ENCODE measurements at places on chromosomes 3 and 15.

DNA sequence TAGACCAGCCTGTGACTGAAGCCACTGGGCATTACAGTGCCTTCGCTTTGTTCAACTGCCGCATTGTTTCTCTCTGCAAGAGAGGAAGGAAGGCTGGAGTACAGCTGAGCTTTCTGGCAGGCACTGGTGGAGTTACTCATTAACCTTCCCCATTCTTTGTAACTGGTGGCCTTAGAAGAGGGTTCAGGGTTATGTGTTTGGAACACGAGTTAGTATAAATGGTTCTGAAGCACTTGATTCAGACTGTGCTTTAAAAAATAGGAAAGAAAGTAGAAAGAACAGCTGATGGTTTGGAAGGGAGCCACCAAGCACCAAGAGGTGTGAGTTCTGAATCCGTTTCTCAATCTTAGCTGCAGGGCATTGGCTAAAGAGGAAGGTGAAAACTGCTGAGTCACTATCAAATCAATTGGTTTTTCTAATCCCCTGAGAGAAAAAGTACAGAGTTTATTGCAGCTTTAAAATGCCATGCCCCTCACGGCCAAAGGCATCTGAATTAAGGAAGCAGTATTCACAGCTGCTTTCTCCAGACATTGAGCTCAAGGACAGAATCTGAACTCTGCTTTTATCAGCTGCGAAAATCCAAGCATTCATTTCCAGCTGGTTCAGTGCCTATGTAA is 3.6 kb downstream of the HGD start:
- DNase-seq = no peak

GRCh38 chr3:105744202-105744601 is 124.6 kb downstream of the CBLB start:
- DNase-seq = no peak

GRCh38 chr3:88000853-88001252 is 58.0 kb downstream of the CGGBP1 start:
- DNase-seq = no peak

- no peak for DNase-seq
These were observed 8.4 kb upstream of the PLA2G4D start for GRCh38 chr15:42102646-42103235.

DNA sequence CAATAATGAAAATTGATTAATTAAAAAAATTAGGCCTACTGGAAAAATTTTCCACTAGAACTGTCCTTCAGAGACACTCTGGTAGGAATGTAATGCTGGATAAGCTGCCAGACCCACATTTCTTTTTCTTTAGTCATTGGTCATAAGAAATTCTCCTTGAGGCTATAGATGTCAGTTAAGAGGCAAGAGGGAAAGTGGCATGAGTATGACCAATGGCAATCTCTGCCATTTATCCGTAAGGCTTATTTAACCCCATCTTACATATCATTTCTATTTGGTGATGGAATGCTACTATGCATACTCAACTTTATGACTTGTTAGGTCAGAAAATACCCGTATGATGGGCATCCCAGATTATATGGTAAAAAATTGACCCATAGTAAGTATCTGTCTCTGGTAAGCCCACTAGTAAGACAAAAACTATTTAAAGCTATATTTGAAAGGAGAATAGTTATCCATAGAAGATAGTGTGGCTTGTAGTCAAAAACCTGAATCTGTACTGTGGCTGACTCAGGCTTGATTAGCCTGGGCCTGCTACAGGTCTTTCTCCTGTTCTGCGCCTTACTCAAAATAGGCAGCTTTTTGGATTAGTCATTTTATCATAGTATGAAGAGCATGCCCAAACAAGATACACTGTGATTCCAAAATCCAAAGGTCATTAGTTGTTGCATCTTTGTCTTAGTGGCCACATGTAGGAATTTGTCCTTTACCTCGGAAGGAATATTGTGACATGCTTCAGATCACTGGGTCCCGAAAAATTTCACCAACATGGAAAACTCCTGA is 314.7 kb downstream of the PYDC2 start:
- no peak for DNase-seq

DNA sequence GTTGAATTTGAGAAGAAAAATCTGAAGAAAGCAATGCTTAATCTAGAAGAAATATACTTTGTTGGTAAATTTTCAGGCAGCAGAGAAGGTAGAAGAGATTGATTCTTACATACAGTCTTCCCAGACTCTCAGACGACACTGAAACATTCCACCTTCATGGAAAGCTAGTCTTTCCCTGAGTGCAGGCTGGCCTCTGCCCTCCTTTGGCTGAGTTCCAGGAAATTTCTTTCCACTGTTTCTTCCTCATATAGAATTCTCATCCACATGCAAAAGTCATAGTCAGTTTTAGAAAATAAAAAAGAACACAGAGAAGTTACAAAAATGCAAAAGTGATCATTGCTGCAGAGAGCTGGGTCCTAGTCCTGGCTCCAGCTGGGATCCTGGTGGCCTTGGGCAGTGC is 142.5 kb upstream of the PRR23C start:
- DNase-seq = no peak

DNA sequence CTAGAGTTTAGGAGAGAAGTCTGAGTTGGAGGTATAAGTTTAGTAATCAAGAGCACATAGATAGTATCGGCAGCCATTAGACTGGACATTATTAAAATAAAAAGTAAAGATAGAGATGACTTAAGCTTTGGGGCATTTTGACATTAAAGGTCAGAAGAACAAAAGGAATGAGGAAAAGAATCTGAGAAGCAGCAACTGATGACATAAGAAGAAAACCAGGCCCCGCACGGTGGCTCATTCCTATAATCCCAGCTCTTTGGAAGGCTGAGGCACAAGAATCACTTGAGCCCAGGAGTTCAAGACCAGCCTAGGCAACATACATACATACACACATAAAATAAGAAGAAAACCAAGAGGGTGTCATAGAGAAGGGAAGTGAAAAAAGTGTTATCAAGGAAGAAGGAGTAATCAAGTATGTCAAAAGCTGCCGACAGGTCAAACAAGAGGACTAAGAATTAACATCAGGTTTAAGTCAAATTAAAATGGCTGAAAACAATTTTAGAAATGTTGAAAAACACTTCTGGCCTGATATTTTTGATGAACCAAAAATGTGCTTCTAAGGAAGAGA is 38.9 kb downstream of the ACAP2 start:
- DNase-seq = no peak

GRCh38 chr15:73994912-73995622 is 551 bp downstream of the PML start:
- DNase-seq = no peak

DNA sequence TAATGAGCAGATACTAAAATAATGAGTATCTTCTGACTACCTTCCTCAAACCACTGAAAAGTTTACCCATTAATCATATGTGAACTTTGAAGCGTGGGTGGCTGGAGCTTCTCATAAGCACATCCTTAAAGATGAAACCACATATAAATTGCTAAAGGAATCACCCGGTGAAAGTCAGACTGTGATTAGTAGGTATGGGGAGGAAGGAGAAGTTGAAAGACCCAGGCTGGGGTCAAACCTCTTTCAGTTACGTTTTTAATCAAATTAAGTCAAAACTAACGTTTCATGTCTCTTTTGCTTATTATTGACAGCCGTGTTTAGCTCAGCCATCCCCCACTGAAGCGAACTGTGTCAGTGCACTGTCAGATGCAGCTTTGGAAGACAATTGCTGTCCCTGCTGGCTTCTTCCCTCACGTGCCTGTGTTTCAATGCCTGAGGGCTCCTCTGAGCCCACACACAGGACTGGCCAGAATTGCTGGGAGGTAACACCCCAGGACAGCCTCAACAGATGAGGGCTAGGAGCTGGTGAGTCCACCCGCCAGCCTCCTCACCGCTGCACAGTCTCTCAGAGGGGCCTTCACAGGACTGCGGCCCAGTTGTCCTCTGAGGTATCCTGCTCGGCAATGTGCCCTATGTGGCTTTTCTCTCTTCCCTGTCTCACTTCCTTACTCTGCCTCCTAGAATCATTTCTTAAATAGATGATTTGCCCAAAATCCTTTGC is 29.3 kb upstream of the SH3BP5 start:
- peak; percentile 40 for DNase-seq

GRCh38 chr3:184766555-184767261 is 45.3 kb upstream of the VPS8 start:
- DNase-seq = no peak

- no peak for DNase-seq
These were observed 41.8 kb upstream of the MYZAP start for GRCh38 chr15:57549935-57550334.

DNA sequence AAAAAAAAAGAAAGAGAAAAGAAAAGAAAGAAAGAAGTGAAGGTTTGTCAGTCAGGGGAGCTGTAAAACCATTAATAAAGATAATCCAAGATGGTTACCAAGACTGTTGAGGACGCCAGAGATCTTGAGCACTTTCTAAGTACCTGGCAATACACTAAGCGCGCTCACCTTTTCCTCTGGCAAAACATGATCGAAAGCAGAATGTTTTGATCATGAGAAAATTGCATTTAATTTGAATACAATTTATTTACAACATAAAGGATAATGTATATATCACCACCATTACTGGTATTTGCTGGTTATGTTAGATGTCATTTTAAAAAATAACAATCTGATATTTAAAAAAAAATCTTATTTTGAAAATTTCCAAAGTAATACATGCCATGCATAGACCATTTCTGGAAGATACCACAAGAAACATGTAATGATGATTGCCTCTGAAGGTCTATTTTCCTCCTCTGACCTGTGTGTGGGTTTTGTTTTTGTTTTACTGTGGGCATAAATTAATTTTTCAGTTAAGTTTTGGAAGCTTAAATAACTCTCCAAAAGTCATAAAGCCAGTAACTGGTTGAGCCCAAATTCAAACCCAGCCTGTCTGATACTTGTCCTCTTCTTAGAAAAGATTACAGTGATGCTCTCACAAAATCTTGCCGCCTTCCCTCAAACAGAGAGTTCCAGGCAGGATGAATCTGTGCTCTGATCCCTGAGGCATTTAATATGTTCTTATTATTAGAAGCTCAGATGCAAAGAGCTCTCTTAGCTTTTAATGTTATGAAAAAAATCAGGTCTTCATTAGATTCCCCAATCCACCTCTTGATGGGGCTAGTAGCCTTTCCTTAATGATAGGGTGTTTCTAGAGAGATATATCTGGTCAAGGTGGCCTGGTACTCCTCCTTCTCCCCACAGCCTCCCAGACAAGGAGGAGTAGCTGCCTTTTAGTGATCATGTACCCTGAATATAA is 2.0 kb downstream of the B2M start:
- no peak for DNase-seq

DNA sequence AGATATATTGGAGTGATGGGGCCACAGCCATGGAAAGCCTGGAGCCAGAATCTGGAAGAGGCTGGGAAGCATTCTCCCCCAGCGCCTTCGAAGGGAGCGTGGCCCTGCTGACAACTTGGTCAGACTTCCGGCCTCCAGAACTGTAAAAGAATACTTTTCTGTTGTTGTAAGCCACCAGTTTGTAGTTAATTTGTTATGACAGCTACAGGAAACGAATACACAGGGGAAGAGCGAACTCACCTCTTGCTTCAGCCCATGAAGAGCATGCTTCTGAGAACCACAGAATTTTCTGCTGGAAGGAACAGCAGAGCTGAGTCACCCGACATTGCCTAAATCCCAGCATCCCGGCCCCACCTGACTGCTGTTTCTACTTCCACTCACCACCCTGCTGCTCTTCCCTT is 501.7 kb downstream of the SHQ1 start:
- no peak for DNase-seq

- no peak for DNase-seq
These were observed 122.2 kb downstream of the SYNPR start for GRCh38 chr3:63400246-63400860.

GRCh38 chr3:153396581-153396980 is 234.6 kb downstream of the RAP2B start:
- DNase-seq = no peak

DNA sequence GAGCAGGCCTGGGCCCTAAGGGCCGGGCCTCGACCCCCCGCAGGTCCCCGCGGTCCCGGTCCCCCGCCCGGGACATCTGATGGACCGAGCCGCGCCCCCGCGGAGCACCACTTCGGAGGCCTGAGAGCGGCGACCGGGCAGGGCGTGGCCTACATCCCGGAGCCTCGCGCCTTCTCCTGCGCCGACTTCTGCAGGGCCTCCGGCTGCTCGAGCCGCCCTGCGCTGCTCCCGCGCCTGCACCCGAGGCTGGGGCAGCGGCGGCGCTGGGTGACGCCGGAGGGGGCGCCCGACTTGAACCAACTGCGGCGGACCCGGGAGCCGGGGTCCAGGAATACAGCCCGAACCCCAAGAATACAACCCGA is 14.9 kb upstream of the GP9 start:
- DNase-seq = no peak

- DNase-seq = peak; percentile 54
These were observed 25.0 kb downstream of the CRYGS start for GRCh38 chr3:186519021-186519658.

Measured in activated T-cell treated with anti-CD3 and anti-CD28 coated beads for 24 hours (primary cell).